ENCODE measurements at places on chromosomes 4 and X.

DNA sequence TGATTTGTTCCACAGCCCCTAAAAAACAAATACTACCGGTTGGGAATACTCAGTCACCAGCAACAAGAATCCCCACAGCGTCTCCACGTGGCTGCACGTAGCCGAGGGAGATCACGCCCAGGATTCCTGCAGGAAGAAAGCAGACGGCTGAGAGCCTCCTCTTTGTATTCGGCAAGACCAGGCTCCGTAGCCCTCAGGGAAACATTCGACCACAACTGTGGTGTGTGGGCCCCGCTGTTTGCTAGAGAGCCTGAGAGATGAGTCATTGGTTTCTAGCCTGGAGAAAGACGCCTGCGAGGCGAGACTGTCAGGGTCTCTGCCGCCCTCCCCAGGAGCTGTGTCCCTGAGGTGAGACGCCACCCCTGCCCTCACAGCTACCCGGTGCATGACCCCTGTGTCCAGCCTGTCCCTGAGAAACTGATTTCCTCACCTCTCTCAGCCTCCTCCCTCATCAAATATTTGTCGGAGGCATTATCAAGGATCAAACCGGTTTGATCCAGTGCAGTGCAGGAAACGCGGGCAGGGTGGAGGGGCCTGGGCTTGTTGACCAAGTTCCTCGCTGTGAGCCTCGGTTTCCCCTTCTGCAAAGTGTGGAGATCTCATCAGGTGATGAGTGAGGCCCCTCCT, 4.7 kb upstream of the S100P start:
- no peak for DNase-seq

DNA sequence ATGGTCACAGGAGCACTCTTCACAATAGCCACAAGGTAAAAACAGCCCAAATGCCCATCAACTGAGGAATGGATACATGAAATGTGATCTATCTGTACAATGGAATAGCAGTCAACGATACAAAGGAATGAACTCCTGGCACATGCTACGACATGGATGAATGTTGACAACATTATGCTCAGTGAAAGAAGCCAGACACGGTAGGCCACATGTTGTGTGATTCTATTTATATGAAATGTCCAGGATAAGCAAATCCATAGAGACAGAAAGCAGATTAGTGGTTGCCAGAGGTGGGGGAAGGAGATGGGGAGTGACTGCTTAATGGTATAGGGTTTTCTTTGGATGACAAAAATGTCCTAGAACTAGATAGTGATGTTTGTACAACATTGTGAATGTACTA, 58.7 kb upstream of the GPM6B start:
- no peak for DNase-seq

DNA sequence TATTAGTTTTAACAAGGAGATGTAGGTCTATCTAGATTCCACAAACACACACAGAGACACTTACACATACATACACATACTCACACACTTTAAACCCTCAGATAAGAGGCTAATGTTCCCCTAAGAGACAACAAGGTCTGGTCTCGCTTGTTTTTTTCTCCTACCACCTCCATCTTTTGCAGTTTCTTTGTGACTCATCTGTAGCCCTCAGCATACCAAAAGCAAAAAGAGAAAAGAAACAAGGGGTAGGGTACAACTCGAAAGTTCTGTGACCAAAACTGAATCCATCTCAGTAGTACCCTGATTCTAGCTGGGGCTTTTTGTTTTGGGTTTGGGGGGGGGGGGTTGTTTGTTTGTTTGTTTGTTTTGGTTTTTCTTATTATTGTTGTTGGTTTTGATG, 12.2 kb upstream of the EXOSC9 start:
- no peak for DNase-seq

- DNase-seq: no peak
Measured at GRCh38 chr4:92104506-92104905, 199.3 kb upstream of the GRID2 start.

GRCh38 chr4:53355930-53356521, 9.8 kb downstream of the SCFD2 start:
- DNase-seq: no peak

Data from hematopoietic multipotent progenitor cell treated with erythropoietin and hydrocortisone succinate and interleukin-3 and kit ligand, for 17 days (in vitro differentiated cells).